ENCODE measurements at places on chromosomes 6 and 20. TPM values are rescaled to one million over a fixed set of nuclear protein-coding genes. Genes with fewer than 3 reads are reported as not detected.
A peak's percentile ranks its signal among the peaks of the same experiment; 100 is the strongest.

- DNase-seq = peak; percentile 70
Observed at GRCh38 chr6:133240511-133241085, 559 bp upstream of the EYA4 start.

DNA sequence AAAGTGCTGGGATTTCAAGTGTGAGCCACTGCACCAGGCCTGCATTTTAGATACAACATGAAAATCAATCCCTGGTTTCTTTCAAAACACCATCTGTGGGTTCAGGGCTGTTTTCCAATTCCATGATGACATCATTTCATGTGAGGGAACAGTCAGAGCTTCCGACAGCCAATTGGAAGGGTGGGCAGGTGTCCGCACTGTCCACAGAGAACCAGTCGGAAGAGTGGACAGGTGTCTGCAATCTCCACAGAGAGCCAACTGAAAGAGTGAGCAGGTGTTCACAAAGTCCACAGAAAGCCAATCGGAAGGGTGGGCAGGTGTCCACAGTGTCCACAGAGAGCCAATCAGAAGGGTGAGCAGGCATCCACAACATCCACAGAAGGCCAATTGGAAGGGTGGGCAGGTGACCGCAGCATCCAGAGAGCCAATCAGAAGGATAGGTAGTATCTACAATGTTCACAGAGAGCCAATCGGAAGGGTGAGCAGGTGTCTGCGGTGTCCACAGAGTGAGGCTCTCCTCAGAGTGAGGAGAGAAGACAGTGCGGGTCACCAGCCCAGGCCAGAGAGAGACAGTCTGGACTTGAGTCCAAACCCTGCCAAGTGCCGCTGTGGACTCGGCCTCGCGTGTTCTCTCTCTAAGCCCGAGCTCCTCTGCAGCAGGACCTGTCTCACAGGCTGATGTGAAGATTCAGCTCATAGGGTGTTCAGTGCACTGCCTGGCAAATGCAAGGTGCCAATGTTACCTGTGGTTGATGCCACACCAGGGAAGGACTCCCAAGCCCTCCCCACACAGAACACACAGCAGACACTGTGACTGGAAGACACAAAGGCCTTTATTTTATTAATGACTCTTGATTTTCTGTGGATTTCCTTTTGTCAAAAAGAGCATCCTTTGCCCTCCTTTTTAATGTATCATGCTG lies 57.3 kb downstream of the DLL1 start:
- DNase-seq = no peak

GRCh38 chr20:60306105-60306504 lies 347.9 kb downstream of the CDH26 start:
- DNase-seq = no peak

GRCh38 chr6:149921361-149921760 lies 1.6 kb downstream of the RAET1G start:
- no peak for DNase-seq

DNA sequence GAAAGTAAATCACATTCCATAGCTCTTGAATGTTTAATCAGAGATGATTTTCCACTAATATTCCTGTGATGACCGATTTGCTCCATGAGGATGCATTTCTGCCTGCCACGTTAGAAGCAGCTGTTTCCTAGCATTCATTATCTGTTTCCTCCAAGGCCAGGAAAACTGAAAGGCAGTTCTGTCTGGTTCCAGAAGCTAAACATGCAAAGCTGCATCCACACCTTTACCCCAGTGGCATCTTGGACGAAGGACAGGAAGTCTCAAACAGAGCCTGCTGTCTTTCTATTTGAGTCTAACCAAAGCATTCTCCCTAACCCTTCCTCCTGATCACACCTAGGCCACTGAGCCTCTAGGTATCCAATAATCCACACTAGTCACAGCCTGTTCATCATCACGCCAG lies 27.6 kb downstream of the CNKSR3 start:
- DNase-seq = peak; percentile 58

GRCh38 chr6:45917439-45917838 lies 98.2 kb downstream of the CLIC5 start:
- DNase-seq = no peak

DNA sequence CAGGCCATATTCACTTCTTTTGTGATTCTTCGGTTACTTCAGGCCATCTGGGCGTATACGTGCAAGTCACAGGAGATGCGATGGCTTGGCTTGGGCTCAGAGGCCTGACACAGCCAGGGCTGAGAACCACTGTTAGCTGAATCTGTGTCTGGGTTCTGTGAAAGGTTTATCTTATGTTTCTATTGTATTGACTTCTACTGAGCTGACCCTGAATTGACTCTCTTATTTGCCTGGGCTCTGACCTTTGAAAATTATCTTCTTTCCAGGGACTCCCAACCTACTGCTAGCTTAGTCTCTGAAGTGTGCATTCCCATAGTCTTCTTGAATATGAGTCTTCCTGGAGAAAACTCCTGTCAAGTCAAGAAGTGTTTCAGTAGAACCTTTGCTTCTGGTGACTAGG lies 226.4 kb upstream of the SOX4 start:
- no peak for DNase-seq

DNA sequence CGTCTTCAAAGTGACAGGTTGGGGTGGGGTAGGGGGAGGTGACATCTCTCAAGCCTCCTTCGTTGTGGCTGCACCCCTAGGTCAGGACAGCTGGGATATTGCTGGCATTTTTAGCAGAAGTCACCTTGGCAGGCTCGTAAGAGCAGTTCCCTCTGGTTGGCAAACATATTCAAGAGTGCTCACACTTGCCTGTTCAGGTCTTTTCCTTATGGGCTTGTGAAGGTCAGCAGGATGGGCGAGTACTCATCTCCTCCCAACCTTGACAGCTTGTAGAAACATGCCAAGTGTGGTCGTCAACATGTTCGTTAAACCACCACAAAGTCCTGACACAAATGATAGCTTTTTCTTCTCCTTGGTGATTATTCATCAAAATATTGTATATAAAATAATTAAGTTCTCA lies 113.6 kb downstream of the HDGFL1 start:
- DNase-seq = no peak

DNA sequence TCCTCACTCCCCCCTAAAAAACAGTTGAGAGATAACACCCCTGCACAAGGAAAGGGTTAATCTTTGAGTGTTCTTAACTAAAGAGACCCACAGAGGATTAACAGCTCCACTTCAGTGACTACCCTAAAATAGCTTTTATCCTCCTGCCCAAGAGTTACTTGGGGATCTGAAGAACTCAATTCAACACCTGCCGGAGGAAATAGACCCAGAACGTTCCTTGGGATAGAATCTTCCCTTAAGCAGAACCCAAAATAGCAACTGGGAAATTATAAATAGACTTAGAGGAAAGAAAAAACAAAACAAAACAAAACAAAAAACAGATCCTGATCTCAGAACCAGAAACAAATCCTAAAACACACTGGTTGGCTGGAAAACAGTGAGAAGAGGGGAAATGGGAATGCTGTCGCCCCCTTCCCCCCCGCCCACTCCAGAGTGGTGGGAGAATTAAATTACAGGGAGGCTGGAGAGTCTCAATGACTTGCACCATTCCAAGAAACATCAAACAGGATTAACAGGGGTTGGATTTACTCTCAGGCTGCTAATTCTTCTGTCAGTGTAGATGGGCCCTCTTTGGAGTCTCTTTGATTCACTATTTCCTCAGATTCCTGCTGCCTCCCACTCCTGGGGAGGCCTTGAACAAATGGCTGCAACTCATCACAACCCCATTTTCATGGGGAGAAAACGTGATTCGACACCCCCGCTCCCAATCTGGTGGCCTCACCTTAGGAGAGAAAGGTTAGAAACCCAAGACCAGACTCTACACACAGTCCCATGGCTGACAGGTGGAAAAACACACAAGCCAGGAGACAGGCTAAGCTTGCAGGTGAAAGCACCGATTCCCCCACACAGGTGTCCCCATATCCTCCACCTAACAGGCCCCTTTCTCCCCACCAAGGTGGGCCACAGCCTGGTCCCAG lies 1.4 kb downstream of the PLAGL2 start:
- DNase-seq = no peak

DNA sequence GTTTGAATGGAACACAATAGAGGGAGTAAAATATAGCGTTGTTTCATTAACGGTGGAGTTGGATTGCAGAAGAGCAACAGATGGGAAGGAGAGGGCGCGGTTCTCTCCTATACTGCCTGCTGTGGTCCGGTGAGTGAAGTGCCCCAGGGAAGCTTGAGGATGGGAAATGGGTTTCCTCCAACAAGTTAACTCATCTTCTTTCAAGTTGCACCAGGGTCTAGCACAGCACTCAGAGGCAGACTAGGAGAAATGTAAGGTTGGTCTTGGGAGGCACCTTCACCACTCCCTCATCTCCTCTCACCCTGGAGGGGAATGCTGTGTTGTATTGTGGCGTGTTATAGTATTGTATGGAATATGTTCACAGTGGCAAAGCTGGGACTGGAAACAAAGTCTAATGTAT lies 96.9 kb upstream of the SLC24A3 start:
- DNase-seq = no peak

RCAN2 gene
- total RNA-seq = 0.58 TPM

PHACTR1 gene
- total RNA-seq = 11.0 TPM

ZNF133 gene
- 13.8 TPM for total RNA-seq

VSX1 gene
- not detected for total RNA-seq

DEFB132 gene
- total RNA-seq = not detected

All from LHCN-M2 (cell line).